Germinal center (tissue), 1 donor: ENCODE measurements at places on chromosomes 13 and 19.

DNA sequence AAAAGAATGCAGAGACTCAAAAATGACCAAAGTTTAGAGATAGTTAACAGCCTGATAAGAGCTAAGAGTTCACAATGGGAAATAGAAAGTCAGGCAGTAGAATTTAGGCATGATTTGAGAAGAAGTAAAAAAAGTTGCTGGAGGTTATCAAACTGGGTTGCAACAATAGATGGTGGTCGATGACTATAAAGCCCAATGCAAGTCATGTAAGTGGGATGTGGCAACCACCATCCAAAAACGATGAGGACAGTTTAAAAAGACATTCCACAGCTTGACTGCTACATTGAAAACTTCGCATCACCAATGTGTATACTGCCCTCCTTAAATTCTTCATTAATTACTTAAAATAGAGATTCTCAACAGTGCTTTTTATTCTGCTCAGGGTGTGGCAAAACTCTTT is 19.7 kb downstream of the ELF1 start:
- DNase-seq = no peak

GRCh38 chr13:27919659-27919933 is 204 bp upstream of the PDX1 start:
- DNase-seq = peak; percentile 89

GRCh38 chr19:51034704-51035103 is at the start of gene KLK12:
Gene KLK12, minus strand, starts transcription at chr19:51035002. Its CDS starts 381 bp downstream, at chr19:51034621.
- no peak for DNase-seq

DNA sequence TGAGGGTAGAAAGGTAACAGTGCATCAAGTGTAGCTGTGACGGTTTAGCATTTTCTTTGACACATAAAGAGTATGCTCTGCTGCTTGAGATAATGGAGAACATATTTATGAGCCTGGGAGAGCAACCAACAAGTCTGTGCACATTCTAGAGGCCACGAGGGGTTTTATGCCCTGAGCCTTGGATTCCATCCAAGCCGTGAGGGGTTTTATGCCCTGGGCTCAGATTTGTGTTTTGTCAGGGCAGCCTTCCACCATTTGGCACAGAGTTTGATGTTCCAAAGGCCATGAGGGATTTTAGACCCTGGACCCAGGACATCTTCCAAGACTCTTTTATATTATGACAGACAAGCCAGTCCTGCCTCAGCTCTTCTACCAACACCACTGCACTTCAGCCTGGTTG is 106.4 kb downstream of the ZNF486 start:
- DNase-seq = no peak

DNA sequence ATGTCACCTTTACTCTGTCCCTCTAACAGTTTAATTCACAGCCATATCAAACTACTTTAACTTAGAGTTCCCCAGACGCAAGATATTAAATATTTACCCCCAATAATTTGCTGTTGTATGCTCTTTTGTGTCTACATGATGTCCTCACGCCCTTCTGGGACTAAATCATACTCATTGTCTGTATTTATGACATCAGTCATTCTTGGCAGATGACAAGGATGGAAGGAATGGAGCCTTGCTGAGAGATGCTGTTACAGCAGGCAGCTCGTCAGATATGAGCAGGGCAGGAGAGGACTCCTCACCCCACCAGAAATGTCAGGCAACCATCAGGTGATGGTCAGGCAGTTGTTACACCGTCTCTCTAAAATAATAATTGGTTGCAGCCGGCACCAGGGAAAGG is 41.8 kb downstream of the CARD8 start:
- no peak for DNase-seq

DNA sequence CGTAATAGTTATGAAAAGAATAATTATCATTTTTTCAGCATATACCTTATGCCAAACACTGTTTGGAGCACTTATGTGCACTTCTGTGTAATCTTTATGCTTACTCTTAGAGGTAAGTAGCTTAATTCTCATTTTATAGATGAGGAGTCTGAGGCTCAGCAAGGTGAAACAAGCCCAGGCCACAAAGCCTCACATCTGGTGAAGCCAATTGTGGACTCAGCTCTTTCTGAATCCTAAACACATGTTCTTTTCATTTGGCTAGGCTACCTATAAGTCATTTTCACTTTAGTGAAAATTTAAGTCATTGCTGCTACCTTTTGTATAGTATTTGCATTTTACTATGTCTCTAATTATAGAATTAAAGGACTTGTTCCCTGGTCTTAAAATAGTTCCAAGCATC is 84.0 kb downstream of the CYSLTR2 start:
- DNase-seq = no peak

- no peak for DNase-seq
Observed at GRCh38 chr13:42929886-42930535, 62.0 kb downstream of the EPSTI1 start.

GRCh38 chr13:102328909-102329308 is 72.9 kb downstream of the FGF14 start:
- no peak for DNase-seq

DNA sequence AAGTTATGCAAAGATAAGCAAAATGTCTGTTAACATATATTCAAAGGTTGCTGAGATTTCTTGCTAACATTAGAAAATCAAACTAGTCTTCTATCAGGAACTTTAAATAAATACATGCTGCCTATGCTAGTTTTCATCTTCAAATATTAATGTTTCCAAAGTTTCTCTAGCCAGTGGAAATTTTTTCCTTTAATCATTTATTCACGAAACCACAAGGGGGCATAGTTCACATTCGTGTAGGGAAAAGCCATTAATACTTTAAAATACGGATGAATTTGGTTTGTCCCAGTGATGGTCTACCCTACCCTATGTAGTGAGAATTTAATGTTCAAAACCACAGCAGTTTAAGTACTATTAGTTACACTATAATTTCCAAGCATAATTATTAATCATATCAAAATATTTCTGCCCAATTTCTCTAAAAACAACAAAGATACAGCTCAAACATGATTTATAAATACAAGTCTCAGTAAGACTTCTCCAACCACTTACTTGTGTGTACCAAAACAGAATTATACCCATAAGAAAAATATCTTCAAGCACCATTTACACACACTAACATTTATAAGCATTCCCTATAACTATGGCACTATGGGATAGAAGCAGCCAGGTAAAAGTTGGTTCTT is 16.2 kb downstream of the NUFIP1 start:
- no peak for DNase-seq

GRCh38 chr13:46682015-46682414 is 114.9 kb downstream of the ESD start:
- no peak for DNase-seq
